ENCODE measurements at places on chromosomes 4 and X. TPM values are rescaled to one million over a fixed set of nuclear protein-coding genes. Genes with fewer than 3 reads are reported as not detected.

DNA sequence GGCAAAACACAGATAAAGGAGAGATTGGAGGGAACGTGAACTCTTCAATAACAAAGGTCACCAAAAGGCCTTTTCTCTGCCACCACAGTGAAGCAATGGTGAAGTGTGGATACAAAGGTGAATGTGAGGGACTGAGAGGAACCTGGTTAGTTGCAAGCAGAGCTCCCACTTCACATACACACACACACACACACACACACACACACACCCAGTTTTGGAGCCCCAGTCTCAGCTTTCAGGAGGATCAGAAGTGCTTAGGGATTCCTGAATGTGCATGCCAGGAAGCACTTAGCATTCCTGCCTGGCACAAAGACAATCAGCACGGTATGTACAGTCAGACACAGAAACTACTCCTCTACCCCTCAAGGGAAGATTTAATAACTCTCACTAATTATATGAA, 71.5 kb downstream of the ARHGEF9 start:
- peak; percentile 7 for DNase-seq

GRCh38 chrX:15985937-15986336, 131.3 kb upstream of the AP1S2 start:
- DNase-seq: no peak

DNA sequence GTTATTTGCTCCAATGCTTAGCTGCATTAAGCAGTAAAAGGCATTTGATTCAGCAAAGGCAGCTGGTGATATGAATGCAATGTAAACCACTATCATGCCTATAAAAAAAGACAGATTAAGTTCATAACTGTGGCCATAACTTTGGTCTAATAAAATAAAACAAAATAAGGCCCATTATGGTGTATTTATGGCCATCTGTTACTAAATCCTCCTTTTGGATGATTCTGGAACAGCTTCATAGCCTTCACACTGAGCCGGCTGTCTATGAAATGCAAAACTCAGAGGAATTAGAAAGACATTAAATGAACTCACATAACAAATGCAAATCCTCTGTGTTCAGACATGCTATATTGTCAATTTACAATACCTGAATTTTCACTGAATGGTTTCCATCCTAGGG, 223.7 kb upstream of the FAT4 start:
- no peak for DNase-seq

- peak; percentile 80 for DNase-seq
Observed at GRCh38 chr4:38865445-38865844, 2.2 kb upstream of the FAM114A1 start.

DNA sequence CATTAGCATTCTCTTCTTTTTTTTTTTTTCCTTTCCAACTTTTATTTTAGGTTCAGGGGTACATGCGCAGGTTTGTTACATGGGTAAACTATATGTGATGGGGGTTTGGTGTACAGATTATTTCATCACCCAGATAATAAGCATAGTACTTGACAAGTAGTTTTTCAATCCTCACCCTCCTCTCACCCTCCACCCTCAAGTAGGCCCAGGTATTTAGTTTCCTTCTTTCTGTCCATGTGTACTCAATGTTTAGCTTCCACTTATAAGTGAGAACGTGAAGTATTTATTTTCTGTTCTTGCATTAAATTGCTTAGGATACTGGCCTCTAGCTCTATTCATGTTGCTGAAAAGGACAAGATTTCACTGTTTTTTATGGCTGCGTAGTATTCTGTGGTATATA, 140.8 kb upstream of the PGRMC2 start:
- no peak for DNase-seq

DNA sequence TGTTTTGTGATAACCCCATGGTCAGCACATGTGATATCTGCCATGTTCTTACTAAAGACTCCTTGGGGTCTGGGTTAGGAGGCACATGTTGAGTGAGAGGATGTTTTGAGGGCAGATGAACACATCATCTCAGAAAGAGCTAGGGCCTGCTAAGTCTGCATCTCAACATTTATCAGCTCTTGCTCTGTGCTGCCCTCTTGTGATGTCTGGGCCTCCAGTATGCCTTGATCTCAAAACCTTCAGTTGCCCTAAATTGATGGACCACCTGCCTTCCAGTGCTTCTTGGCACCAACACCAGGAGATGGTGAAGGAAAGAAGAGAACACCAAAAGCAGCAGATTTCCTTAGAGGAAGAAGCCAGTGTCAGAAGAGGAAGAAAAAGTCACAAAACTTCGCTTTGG, 22.5 kb downstream of the MID1 start:
- no peak for DNase-seq

- no peak for DNase-seq
Observed at GRCh38 chr4:40607221-40607620, 22.4 kb downstream of the RBM47 start.

GRCh38 chr4:54541426-54542118, 116.2 kb upstream of the KIT start:
- DNase-seq: no peak

- DNase-seq: no peak
Observed at GRCh38 chr4:48255959-48256342, 13.7 kb downstream of the TEC start.

- DNase-seq: peak; percentile 67
Observed at GRCh38 chr4:147732518-147733235, 789 bp downstream of the ARHGAP10 start.

GRCh38 chr4:83318666-83319065, 16.0 kb downstream of the HPSE start:
- no peak for DNase-seq

DNA sequence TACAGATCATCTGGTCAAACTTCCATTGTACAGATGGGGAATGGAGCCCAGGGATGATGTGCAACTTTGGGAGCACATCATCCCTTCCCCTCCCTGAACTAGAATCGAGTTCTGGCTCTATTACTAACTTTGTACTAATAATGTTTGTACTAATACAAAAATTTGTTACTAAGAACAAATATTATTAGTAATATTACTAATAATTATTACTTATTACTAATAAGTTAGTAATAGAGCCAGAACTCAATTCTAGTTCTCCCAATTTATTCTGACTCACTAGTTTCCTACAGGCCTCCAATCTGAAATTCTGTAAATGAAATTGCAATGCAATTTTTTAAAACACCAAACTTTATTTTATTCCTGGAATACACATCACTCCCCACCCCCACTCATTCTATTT, 47.9 kb upstream of the CD40LG start:
- no peak for DNase-seq

DNA sequence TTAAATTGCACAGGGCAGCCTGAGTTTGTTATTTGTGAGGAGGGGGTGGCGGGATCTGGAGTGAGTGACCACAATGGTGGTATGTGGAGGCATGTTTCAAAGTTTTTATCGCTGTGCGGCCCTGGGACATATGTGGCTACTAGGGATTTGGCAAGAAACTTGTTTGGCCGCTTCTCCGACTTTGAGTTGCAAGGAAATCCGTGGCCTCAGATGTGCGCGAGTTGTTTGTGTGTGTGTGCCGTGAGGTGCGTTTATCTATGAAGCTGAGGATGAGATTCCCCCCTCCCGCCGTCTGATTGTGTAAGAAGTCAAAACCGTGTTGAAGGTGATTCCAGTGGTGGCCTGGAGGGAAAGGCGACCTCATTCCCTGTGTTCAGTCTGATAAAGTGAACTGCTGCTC, 1.4 kb downstream of the JADE3 start:
- peak; percentile 46 for DNase-seq

GRCh38 chr4:1459081-1459721, 53.0 kb upstream of the NKX1-1 start:
- DNase-seq: no peak

DNA sequence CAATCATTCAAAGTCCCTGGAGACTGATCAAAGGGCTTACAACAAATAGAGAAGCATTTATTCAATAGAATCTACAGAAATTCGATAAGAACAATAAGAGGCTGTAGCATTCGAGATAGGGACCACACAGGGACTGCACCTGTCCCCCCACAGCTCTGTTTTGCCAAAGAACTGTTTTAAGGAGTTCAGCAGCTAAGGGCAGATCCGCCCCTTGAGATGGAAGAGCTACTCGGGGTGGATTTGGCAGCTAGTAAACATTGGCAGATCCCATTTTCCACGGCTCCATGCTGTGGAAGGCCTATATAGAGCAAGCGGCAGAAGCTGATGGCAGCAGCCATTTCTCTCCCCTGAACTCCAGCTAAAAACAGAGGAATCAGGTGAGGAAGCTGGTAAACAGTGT, 75.7 kb downstream of the GPR82 start:
- no peak for DNase-seq

- DNase-seq: no peak
Observed at GRCh38 chr4:139907001-139907809, 241.6 kb downstream of the MGST2 start.

- DNase-seq: no peak
Observed at GRCh38 chrX:102892103-102892502, 45.0 kb upstream of the RAB40AL start.

DNA sequence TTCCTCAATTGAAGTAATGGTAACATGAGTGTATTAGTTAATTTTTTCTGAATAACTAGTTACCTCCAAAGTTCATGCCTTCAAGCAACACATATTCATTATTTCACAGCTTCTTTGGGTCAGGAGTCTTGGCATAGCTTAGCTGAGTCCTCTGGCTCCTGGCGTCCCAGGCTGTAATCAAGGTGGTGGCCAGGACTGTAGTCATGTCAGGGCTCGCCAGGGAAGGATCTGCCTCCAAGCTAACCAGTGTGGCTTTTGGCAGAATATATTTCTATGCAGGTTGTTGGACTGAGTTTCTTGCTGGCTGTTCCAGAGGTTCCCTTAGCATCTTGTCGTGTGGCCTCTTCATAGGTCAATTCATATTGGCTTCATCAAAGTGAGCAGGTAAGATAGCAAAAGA, 10.0 kb upstream of the HS3ST1 start:
- no peak for DNase-seq

DNA sequence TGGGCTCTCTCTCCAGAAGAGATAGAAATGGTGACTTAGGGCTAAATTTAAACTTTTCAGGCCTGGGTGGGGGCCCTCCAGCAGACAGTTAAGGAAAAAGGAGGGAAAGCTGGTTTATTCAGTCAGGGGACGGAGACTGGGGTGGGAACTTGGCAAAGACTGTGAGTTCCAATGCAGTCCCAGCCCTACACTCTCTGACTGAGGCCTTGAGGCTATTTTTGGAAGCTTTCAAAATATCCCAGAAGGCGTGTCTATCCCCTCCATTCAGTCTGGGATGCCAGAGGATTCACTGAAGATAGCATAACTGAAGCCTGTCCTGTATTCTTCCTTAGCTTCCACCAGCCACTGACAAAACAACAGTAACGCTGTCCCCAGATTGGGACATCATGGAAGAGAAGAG, 32.1 kb upstream of the MSN start:
- DNase-seq: no peak

GRCh38 chr4:123017636-123018395, 95.4 kb upstream of the NUDT6 start:
- no peak for DNase-seq

TMEM33 gene
- 22.1 TPM for polyA plus RNA-seq

TMEM35A gene
- polyA plus RNA-seq: 1.3 TPM

NMU gene
- not detected for polyA plus RNA-seq

GAGE12E gene
- polyA plus RNA-seq: not detected

FREM3 gene
- not detected for polyA plus RNA-seq

PHOX2B gene
- polyA plus RNA-seq: 7.4 TPM

LRP2BP gene
- 0.22 TPM for polyA plus RNA-seq

Measured in small intestine (tissue), 16 donors.